ENCODE measurements at places on chromosomes 5 and 9. TPM values are rescaled to one million over a fixed set of nuclear protein-coding genes. Genes with fewer than 3 reads are reported as not detected.

DNA sequence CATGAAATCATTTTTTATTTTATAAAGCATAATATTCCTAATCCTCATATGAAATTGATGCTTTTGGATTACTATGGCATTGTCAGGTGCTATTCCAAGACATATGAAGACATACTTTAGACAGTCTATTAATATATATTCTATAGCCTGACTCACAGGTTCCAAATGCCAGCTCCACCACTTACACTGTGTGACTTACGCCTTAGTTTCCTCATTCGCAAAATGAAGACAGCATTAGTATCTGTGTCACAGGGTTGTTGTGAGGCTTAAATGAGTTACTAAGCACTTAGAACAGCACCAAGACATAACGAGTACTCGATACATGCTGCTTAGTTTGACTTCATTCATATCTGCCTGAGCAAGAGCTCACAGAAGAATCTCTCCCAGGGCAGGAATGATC lies 132.2 kb upstream of the PTGER4 start:
- DNase-seq = no peak

- no peak for DNase-seq
Measured at GRCh38 chr5:167460449-167461020, 830.9 kb upstream of the WWC1 start.

DNA sequence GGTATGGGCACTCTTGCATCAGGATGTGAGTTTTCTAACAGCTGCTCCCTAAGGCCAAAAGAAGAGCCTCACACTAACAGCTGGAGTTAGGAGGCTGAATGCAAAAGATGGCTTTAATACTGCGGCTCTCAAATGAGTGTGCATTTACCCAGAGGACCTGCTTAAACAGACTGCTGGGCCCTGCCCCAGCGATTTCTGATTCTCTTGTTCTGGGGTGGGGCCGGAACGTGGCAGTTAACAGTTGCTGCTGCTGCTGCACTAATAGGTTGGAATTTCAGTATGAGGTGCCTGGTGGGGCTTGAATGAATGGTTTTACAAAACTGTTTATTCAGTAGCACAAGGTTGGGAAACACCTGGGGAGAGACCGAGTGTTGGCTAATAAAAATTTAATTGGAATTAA lies 26.1 kb downstream of the HMGCR start:
- no peak for DNase-seq

DNA sequence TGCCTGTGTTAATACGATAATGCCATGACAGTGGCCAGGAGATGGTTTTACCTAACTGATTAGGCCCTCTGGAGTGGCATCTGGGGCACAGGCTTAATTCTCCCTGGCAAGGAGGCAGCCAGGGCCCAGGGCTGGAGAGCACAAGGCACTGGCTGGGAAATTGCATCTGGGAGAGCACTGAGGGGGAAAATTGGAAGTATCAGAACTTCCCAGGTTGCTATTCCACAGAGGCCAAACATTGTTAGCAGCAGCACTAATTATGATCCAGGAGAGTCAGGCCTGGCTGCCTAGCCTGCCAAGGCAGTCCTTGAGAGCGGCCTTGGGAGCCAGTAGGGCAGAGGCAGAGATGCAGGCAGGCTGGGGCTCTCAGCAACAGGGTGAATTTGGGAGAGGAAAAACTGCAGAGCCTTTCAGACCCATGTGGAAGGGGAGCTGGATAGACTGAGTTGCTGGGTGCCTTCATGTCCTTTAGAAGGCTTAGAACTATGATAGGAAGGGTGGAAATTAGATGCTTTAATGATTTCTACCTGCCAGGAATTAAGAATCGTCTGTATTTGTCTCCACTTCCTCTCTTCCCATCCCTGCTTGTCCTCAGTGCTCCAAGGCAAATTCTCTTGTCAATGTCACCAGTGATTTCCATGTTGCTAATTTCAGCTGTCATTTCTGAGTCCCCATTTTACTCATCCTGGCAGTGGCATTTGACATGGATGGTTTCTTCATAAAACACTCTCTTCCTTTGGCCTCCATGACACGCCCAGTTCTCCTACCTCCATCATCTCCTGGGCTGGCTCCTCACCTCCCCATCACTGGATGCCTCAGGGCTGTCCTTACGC lies 56.1 kb upstream of the HSPA9 start:
- DNase-seq = no peak

DNA sequence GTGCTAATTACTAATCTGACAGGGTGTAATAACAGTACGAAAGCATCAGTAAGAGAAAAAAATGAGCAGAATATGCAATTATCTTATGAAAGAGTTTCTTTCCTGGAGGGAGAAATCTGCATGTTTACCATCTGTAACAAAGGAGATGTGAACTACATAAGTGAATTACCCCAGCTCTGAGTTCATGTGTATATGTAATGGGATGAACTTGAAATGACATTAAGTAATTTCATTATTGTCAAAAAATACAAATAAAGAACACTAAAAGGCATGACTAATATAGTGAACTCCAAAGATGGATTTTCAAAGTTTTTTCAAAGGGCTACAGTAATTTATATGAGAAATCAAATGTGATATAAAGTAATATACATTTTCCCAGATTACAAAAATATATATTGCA lies 944.0 kb downstream of the MAT2B start:
- DNase-seq = no peak

- DNase-seq = no peak
Measured at GRCh38 chr5:26003966-26004365, 1034.4 kb downstream of the CDH9 start.

GRCh38 chr9:80649496-80649895 lies 1039.9 kb downstream of the TLE1 start:
- DNase-seq = no peak

GRCh38 chr9:114150608-114151007 lies 4.7 kb upstream of the COL27A1 start:
- DNase-seq = no peak

GRCh38 chr5:1164696-1165630 lies 36.4 kb upstream of the SLC6A19 start:
- DNase-seq = no peak

DNA sequence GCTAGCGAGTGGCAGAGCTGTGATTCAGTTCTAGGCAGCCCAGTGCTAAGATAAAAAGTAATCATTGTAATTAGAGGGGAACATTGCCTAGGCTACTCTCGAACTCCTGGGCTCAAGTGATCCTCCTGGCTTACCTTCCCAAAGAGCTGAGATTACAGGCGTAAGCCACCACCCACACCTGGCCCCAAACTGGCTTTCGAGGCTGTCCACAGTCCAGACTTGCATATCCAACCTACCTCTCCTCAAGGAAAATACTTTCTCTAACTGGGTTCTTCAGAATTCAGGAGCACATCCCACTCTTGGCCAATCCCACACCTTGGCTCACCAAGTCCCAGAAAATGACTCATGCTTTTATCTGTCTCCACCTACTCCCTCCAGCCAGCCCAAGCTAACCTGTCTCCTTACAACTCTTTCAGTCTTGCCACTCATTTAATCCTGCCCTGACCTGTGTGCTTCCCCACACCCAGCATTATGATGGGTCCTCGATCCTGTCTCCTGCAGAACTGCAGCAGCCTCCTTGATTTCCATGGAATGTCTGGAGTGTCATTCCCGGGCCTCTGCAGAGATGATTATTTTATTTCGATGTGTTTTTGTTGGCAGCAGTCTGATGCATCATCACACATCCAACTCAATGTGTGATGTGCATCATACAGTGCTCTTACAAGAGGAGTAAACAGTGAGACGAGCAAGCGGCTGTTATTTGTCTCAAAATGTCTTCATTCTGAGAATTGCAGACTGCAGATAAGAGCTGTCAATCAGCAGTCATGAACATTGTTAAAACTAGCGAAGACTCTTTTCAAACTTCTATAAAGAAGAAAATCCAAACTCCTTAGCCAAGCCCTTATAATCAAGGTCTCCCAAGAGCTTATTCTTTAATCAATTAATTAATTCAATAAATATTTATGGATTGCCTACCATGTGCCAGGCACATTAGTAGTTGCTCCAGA lies 167.3 kb downstream of the SEC61B start:
- DNase-seq = no peak

- no peak for DNase-seq
Measured at GRCh38 chr5:74631081-74631953, 9.2 kb downstream of the ENC1 start.

DNA sequence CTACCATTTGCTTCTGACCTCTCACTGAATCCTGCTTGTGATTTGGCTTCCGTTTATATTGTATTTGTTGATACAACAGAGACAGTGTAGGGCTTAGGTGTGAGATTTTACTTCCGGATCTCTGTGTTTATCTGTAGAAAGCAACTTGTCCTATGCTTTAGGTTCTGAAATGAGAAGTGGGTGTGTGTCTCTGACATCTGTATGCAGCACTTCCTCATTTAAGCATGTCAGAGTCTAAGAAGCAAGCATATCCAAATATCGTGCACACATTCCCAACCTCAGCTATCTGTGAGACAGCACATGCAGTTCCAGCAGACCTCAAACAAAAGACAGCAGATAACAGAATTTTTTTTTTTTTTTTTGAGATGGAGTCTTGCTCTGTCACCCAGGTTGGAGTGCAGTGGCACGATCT lies 16.3 kb downstream of the KLF9 start:
- DNase-seq = no peak

DNA sequence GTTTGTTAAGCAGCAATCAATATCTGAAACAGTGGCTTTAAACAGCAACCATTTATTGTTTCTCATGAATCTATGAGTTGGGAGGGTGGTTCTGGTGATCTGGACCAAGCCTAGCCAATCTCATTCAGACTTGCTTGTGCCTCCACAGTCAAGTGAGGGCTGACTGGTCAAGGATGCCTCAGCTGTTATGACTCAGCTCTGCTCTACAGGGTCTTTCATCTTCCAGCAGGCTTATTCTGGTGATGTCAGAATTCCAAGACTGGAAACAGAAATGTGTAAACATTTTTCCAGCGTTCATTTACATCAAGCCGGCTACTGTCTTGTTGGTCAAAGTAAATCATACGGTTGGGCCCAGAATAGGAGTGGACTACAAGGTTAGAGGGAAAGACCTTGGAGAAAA lies 2.5 kb upstream of the PIP5K1B start:
- DNase-seq = no peak

ZNF454 gene
- 3.4 TPM for total RNA-seq

ARSI gene
- total RNA-seq = 1.9 TPM

ACOT12 gene
- total RNA-seq = 0.14 TPM

PDCD1LG2 gene
- total RNA-seq = 4.2 TPM

MCTP1 gene
- 38.9 TPM for total RNA-seq

PDZD2 gene
- total RNA-seq = 4.1 TPM

Measured in posterior vena cava (tissue), 2 donors.